ENCODE measurements at places on chromosomes 5 and 9.

DNA sequence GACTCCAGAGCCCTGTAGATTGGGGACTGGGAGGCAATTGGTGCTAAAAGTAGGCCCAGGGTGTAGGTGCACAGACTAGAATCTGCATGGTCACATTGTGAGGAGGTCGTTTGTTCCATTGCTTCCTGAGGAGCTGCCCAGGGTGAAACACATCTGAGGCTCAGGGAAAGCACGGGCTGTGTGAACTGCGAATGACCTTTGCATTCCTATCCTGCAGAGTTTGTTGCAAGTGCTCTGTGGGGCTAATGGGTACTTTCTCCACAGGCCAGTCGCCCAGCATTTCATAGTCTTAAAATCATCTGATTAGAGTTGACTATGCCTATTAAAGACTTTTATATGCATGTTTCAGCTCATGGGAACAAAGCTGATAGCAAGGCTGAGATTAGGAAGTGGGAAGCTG lies 14.4 kb upstream of the SLC46A2 start:
- no peak for DNase-seq
- no peak overlapping the region for H3K4me3 ChIP-seq
- no peaks in the 10 kb centered on the region for H3K36me3 ChIP-seq

- H3K36me3 ChIP-seq: no peaks in the 10 kb centered on the region
- H3K4me3 ChIP-seq: no peak overlapping the region
- H3K27me3 ChIP-seq: no peaks in the 10 kb centered on the region
- H3K27ac ChIP-seq: no peak overlapping the region
These were observed 103.7 kb upstream of the ITGA1 start for GRCh38 chr5:52684051-52684450.

DNA sequence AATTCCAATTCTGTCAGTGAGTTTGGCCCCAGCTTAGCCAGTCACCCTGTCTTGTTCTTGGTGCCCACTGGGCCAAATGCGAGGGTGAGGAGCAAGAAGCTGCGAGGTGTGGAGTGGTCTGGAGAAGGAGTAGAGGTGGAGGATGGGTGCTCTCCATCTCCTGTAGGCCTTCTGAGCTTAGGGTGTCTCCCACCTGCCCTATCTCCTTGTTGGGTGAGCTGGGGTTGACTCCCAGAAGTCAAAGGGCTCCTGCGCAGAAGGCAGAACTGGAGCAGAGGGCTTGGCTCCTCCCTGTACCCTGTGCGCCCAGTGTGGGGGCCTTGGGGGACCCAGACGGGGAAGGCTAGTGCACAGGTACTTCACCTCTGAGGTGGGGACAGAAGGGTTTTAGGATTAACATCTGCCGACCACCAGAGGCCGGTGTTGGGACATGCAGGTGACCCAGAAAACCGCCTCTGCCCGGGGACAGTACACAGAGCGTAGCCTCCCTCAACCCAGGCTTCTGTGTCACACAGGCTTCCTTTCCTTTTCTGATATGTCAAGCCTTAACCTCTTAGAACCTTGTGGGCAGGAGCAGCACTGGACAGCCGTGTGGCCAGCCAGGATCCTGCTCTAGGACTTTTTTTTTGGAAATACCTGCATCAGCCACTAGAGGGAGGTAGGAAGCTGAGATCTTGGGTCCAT lies 16.9 kb downstream of the IL5 start:
- no peaks in the 10 kb centered on the region for H3K36me3 ChIP-seq
- no peaks in the 10 kb centered on the region for H3K27me3 ChIP-seq
- no peak overlapping the region for H3K4me3 ChIP-seq
- peaks cover 10% of the 10 kb centered on the region for H3K4me1 ChIP-seq
- H3K27ac ChIP-seq: no peak overlapping the region

GRCh38 chr9:96668868-96669534 lies 13.9 kb upstream of the PRXL2C start:
- no peak overlapping the region for H3K4me3 ChIP-seq
- no peak overlapping the region for H3K27ac ChIP-seq
- DNase-seq: no peak

DNA sequence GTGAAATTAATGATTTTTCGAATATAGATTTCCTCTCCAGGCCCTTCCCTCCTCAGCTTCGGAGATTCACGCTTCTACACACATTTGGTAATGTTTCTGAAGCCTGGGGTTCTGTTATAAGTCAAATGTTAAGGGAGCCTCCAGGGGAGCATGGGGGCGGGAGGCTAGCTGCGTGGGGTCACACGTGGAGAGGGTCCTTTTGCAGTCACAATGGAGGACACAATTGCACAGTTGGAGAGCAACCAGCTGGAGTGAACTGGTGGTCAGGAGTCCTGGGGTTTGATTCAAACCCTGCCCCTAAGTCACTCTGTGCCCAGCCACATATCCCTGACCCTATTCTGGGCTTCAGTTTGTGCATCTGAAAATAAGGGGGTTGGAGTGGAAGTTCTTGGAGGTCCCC lies 481.4 kb downstream of the CDK5RAP2 start:
- H3K27me3 ChIP-seq: no peaks in the 10 kb centered on the region
- no peak for DNase-seq

DNA sequence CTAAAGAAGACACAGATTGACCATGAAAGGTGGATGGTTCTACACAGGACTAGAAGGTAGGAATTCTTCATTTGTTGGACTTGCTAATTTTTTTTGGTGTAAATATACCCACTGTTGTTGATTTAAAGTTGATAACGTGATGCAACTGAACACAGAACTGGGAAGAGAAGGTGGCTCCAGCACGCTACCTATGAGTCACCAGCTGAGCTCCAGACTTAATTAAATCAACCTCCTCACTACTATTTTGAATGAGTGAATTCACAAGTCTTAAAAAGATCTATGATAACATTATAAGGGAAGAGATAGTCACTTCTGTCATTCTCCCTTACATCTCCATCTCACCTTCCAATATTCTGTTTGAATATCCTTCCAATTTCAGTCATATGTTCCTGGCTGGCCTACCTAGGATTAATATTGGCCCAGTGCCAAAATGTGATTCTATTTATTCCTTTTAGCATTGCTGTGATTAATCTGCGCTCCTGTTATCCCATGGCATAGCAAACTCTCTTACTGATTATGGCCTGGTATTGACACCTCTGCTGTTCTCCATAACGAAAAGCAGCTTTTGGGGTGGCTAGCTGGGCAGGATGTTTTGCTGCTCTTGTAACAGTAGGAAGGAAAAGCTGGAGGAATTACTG lies 135.9 kb upstream of the CCDC152 start:
- no peak overlapping the region for H3K4me3 ChIP-seq
- no peak overlapping the region for H3K27ac ChIP-seq
- no peaks in the 10 kb centered on the region for H3K27me3 ChIP-seq

GRCh38 chr5:159814805-159815585 lies 101.3 kb upstream of the ADRA1B start:
- no peak for DNase-seq
- H3K4me1 ChIP-seq: no peaks in the 10 kb centered on the region
- no peak overlapping the region for H3K4me3 ChIP-seq
- no peaks in the 10 kb centered on the region for H3K36me3 ChIP-seq
- no peak overlapping the region for H3K27ac ChIP-seq
- no peaks in the 10 kb centered on the region for H3K27me3 ChIP-seq

- H3K4me1 ChIP-seq: no peaks in the 10 kb centered on the region
- no peak overlapping the region for H3K27ac ChIP-seq
These were observed 120.6 kb downstream of the PRDM9 start for GRCh38 chr5:23627976-23628375.

- no peak overlapping the region for H3K4me3 ChIP-seq
- peaks cover 24% of the 10 kb centered on the region for H3K4me1 ChIP-seq
- H3K27me3 ChIP-seq: peaks cover 51% of the 10 kb centered on the region
- no peaks in the 10 kb centered on the region for H3K36me3 ChIP-seq
- no peak overlapping the region for H3K27ac ChIP-seq
- no peak for DNase-seq
These were observed 4.9 kb downstream of the NKX2-5 start for GRCh38 chr5:173229966-173230689.

- H3K27me3 ChIP-seq: no peaks in the 10 kb centered on the region
- DNase-seq: no peak
- no peak overlapping the region for H3K4me3 ChIP-seq
These were observed 229.6 kb downstream of the TMEM167A start for GRCh38 chr5:82847562-82847961.

DNA sequence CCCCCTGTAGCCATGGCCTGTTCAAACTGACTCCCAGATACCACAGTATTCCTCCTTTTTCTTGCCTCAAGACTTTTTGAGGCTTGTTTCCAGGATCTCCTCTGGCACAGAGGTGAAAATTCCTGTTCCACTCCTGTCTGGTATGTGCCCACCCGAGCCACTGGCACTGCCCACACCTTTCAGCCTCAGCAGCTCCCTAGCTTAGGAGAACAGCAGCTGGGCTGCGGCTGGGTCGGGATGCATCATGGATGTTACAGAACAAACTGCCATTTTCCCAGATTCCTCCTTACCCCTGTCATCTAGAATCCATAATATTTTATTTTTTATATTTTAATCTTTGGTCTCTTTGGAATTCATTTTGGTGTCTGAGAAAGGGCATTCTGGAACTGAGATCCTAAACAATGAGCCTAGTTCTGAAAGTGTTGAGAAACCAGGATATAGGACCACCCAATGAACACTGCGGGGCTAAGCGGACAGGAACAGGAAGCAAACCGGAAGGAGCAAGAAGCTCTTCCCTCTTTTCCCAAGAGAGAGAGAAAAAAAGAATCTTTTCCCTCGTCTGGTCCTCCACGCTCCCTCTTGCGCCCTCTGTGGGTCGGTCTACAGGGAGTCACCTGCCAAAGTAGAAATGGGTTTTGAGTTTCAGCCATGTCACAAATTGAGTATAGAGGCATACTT lies 12.5 kb downstream of the OR2S2 start:
- H3K36me3 ChIP-seq: no peaks in the 10 kb centered on the region
- peak overlapping the region; percentile 3 for H3K4me3 ChIP-seq
- peak; percentile 40 for DNase-seq
- H3K4me1 ChIP-seq: peaks cover 38% of the 10 kb centered on the region

- no peak overlapping the region for H3K27ac ChIP-seq
- H3K36me3 ChIP-seq: no peaks in the 10 kb centered on the region
- H3K27me3 ChIP-seq: no peaks in the 10 kb centered on the region
- no peaks in the 10 kb centered on the region for H3K4me1 ChIP-seq
These were observed 4.6 kb downstream of the IFNE start for GRCh38 chr9:21477466-21477865.

DNA sequence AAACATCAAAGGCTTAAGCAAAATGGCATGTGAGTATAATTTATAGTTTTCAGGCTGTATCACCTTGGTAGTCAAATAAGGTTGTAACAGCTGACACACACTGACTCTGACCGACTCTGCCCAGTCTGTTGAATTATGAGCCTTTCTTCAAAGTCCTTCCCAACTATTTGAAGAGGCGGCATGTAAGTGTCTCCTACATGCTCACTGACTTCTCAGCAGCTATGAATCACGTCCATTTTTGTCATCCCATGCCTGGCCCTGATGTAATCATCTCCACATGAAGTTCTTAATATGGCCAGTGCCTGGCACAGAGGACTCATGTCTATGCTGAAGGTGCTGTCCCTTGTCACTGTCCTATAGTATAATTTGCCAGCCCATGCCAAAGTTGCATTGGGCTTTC lies 5.1 kb upstream of the PTBP3 start:
- no peaks in the 10 kb centered on the region for H3K27me3 ChIP-seq
- H3K27ac ChIP-seq: no peak overlapping the region
- no peak overlapping the region for H3K4me3 ChIP-seq
- H3K36me3 ChIP-seq: no peaks in the 10 kb centered on the region
- no peak for DNase-seq
- H3K4me1 ChIP-seq: peaks cover 9% of the 10 kb centered on the region

DNA sequence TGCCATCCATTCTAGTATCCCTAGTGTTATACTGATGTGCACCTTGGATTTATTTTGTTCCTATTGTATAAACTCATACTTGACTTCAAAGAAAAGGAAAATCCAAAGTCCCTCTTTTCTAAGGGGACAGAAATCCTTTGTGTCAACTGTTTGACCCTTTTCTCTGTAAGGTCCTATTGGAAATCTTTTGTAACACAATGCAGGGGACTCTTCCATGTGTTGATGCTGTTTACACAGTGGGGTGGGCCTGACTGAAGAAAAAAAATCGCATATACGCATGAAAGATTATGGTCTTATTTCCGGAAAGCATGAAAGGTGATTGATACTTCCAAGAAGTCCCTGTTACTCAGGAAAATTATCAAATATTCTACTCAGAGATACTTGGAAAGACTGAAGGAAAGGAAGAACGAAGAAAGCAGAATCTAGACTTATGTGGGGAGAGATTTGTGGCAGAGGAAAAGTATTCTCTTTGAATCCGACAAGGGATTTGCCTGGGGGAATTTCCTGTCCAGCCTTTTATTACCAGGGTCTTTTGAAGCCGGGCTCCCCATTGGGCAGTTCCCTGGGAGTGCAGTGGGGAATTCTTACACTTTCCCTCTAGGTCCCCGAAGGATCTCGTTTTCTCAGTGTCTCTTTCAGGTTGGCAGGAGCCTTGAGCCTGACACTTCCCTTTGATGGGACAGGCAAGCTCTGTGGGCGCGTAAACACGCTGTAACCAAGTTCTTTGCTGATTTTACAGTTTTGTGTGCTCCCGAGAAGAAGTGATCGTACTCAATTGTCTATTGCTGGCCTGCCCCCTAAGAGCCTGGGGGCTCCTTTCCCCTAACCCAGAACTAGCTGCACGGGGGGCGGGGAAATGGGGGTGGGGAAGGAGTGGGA lies 779 bp upstream of the VCAN start:
- no peak overlapping the region for H3K27ac ChIP-seq
- H3K27me3 ChIP-seq: peaks cover 36% of the 10 kb centered on the region
- no peaks in the 10 kb centered on the region for H3K36me3 ChIP-seq
- no peak overlapping the region for H3K4me3 ChIP-seq
- DNase-seq: no peak
- peaks cover 34% of the 10 kb centered on the region for H3K4me1 ChIP-seq

DNA sequence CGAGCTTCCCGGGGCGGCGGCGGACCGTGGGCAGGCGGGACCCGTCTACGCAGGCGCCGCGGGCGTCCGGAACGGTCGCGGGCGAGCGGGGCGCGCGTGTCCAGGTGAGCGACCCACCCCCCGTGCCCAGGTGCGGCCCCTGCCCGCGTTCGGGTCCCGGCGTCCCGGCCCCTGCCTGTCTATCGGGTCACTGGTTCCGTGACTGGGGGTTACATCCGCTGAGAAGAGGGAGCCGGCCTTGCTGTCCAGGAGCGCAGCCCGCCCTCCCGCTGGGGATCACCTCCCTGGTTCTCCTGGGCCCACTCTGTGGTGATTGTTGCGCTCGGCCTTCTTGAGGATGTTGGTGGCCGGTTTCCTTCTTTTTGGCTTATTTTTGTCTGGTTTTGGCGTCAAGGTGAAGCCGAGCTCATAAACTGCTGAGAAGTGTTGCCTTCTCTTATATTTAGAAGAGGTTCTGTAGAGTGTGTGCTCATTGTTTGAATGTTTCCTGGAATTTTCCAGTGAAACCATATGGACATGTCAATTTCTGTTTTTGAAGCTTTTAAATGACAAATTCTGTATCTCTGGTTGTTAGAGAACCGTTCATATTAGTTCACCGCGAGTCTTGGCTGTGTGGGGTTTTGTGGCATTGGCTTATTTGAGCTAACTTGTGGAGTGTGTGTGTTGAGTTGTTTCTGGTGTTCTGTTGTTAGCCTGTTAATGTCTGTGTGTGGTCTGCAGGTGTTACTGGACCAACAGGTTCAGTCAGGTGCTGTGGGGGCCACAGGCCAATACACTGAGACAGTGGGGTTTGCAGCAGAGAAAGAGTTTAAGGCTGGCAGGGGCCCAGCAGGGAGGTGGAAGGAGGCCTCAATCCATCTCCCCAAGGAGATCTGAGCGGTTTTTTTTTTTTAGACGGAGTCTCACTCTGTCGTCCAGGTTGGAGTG lies 621 bp downstream of the CEP72 start:
- no peak for DNase-seq
- H3K4me3 ChIP-seq: peak overlapping the region; percentile 74
- peaks cover 10% of the 10 kb centered on the region for H3K4me1 ChIP-seq
- no peaks in the 10 kb centered on the region for H3K36me3 ChIP-seq
- no peaks in the 10 kb centered on the region for H3K27me3 ChIP-seq

GRCh38 chr5:150066436-150066835 lies 19.9 kb downstream of the CSF1R start:
- no peaks in the 10 kb centered on the region for H3K36me3 ChIP-seq
- DNase-seq: no peak
- H3K4me1 ChIP-seq: no peaks in the 10 kb centered on the region
- H3K27me3 ChIP-seq: no peaks in the 10 kb centered on the region
- no peak overlapping the region for H3K27ac ChIP-seq

All from effector memory CD4-positive, alpha-beta T cell (primary cell).